ENCODE measurements at places on chromosomes 1 and 21. TPM values are rescaled to one million over a fixed set of nuclear protein-coding genes. Genes with fewer than 3 reads are reported as not detected.

Gene C4BPB
- not detected for total RNA-seq

Gene OR2AK2
- total RNA-seq, result not detected

DNA sequence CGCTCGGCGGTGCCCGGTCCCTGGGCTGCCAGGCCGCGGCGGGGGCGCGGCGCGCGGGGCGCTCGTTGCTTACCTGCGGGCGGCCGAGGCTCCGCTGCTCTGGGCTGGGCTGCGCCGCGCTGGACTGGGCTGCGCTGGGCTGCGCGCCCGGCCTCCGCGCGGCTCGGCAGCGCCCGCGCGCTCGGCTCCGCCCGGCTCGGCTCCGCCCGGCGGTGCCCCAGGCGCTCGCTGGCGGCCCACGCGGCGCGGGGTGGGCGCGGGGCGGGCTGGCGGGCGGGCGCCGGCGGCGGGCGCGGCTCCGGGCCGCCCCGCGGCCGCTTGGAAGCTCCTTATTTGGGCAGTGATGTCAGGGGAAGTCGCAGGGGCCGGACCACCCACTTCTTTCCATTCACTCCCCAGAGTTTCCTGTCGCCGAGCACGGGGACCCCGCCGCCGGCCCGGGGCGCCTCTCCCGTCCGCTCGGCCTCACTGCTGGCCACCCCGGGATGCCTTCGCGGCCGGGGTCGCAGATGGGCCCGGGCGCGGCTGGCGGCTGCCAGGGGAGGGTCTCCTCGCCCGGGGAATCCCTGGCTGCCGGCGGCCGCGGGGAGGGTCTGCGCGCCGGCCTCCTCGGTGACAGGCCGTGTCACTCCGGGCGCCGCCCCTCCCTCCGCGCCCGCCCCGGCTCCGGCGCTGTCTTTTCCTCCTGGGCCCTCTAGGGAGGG, 177.7 kb upstream of the EDN2 start:
- DNase-seq, result peak; percentile 47

- DNase-seq, result no peak
Observed at GRCh38 chr1:204465546-204466415, 28.8 kb downstream of the PIK3C2B start.

- DNase-seq, result no peak
Observed at GRCh38 chr21:27840262-27840661, 873.4 kb upstream of the ADAMTS5 start.

Gene INSRR
- not detected for total RNA-seq

All from bronchial epithelial cell (primary cell).